CD14-positive monocyte (primary cell): ENCODE measurements at places on chromosomes 2 and 18.

DNA sequence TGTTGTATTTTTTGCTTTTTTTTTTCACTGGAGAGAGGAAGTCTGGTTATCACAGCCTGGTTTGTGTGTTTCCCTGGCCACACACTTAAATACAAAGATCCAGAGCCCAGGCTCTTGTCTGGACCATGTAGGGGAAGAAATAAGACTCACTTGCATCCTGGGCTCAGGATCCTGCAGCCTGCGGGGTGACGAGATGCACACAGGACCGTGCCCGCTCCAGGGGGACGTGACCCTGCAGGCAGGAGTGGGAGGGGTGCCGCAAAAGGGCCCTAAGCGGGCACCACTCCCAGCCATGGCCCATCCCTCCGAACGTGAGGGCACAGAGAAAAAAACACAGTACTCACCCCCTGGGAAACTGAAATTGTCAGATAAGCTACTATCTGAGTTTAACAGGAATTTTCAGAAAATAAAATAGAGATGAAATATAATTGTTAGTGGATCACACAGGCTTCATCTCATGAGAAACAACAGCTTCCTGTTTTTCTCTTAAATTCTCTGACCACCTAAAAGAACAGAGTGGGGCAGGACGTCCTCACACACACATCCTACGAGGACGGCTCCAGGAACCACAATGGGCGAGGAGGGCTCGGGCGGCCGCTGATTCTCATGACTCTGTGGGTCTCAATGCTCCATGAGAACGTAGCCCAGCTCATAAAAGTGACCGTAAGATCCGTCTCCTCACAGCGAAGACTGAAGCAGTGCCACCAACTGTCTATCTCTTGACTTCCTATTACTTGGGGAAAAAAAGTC, 142.6 kb upstream of the ALKAL2 start:
- no peak for DNase-seq

DNA sequence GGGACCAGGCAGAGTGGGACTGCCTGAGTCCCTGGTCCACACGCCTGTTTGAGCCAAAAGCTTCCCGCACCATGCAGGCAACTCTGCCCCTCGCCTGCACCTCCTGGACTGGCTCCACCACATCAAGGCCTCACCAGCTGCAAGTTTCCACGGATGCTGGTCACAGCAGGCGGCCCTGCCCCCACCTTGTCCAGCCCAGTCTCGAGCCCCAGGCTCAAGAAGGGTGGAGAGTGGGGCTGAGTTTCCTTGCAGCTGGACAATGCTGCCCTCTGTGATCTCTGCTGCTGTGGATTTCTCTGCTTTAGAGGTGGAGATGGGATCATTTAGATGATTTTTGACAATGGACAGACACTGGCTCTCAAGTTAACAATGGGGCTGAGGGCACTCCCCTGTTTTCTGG, 74.9 kb downstream of the MTCL1 start:
- DNase-seq = no peak

GRCh38 chr2:109703798-109704197, 89.6 kb downstream of the SOWAHC start:
- no peak for DNase-seq

DNA sequence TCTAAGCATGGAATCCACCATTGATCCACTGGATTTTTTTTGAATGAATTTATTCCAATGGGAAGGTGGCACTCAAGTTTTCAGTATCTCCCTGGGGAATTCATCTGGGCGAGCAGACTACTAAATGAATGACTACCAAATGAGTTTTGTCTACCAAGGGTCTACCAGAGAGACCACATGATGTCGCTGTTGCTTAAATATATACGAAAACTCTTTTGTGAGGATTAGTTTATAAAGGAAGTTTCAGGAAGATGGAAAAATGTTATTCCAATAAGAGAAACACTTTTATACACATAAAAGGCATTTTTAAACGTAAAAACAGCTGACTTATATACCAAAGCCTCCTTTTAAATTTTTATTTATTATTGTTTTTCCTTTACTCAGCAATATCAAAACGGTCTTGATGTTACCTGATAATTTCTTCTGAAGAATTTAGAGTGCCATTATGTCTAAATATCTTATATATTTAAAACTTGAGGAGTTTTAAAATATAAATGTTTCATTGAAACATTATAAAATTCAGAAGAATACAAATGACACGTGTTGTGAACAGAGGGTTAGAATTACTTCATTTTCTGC, 139.7 kb downstream of the HRH4 start:
- DNase-seq = no peak

GRCh38 chr2:169732583-169733358, 861 bp upstream of the KLHL23 start:
- no peak for DNase-seq

- no peak for DNase-seq
These were observed 23.2 kb upstream of the ACSL3 start for GRCh38 chr2:222837643-222838056.

- DNase-seq = no peak
These were observed 32.4 kb upstream of the MGAT4A start for GRCh38 chr2:98763209-98763951.
